ENCODE measurements at places on chromosomes 5 and 9.

DNA sequence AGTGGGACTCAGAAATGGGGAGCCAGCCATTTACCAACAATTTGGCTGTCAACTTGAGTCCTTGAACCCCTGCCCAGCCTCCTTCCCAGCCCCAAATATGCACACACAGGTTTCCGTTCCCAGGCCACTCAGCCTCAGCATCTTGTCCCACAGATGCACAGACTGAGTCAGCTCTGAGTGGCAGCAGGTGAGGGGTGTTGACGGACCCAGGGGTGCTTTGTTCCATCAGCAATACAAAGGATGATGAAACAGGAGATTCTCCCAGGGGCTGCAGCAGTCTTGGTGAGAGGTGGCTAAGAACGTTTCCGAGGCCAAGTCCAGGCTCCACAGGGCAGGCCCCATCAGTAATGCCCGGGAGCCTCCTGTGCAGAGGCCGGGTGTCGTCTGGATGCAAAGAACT is 4.9 kb upstream of the OLFM1 start:
- no peak for DNase-seq

DNA sequence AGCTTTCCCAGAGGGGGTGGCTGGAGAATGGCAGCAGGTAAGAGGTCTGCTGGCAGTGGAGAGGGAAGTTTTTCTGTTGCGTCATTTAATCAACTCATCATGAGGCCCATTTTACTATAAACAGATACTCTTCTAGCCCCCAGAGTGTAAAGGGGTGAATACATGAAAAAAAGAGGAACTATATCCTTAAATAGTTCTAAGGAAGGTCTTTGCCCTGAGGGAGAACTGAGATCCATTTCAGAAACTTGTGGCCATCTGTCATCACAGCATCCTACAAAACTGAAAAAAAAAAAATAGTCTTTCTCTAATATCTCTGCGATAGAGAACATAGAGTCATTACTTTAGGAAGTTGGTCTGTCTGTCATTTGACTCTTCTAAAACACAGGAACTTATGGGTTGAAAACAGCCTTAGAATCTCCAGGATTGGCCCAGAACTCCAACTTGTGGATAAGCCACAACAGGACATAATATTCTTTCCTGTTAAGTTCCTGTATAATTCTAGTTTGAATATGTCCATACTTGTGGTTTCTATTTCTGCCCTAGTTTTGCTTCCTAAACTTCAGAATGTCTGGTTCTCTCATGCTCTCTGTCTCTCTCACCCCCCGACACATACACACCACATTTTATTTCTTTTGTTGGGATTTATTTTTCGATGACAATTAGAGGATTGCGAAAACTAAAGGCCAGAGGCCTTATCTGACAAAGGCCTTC is 238.5 kb upstream of the PIK3R1 start:
- no peak for DNase-seq

- DNase-seq: no peak
These were observed 97.8 kb downstream of the KCNIP1 start for GRCh38 chr5:170601619-170602018.

DNA sequence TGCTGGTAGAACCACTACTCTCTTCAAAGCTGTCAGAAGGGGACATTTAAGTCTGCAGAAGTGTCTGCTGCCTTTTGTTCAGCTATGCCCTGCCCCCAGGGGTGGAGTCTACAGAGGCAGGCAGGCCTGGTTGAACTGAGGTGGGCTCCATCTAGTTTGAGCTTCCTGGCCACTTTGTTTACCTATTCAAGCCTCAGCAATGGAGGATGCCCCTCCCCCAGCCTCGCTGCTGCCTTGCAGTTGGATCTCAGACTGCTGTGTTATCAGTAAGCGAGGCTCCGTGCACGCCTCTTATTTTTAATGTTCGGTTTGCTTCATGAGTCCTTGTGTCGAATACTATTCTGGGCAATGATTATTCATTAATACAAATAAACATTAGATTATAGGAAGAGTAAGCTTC is 3.1 kb upstream of the SLC27A6 start:
- DNase-seq: no peak

DNA sequence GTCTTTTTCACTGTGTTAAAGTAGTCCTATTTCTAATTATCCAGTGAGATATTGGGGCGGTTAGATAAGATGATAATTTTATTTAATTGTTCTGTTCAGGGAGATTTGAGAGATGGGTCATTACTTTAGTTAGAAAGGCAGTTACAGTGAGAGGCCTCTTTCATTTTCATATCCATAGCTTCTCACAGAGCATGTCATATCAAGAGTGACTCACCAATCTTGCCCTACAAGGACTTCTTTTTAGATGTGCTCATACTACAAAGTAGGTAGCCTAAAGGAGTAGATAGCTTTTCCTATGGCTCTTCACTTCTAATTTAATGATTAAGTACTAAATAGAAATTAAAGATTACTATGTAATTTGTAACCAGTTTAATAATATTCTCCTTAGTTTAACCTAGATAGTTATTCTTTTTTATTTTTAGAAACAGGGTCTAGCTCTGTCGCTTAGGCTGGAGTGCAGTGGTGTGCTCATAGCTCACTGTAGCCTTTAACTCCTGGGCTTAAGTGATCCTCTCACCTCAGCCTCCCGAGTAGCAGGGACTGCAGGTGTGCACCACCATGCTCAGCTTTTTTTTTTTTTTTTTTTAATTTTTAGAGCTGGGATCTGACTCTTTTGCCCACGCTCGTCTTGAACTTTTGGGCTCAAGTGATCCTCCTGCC is 71.0 kb downstream of the FER start:
- DNase-seq: peak; percentile 80

DNA sequence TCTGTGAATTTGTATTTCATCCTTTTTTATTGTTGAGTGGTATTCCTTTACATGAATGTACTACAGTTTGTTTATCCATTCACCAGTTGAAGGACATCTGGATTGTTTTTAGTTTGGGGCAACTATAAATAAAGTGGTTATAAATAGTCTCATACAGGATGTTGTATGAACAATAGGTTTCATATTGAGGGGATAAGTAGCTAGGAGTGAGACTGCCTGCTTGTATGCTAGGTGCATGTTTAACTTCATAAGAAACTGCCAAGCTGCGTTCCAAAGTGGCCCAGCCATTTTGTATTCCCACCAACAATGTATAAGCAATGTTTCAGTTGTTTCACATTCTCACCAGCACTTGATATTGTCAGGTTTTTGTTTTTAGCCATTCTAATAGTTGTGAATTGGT is 21.5 kb downstream of the OTULINL start:
- DNase-seq: no peak
